Activated CD8-positive, alpha-beta memory T cell treated with anti-CD3 and anti-CD28 coated beads for 48 hours (primary cell): ENCODE measurements at places on chromosomes 7 and 10.

DNA sequence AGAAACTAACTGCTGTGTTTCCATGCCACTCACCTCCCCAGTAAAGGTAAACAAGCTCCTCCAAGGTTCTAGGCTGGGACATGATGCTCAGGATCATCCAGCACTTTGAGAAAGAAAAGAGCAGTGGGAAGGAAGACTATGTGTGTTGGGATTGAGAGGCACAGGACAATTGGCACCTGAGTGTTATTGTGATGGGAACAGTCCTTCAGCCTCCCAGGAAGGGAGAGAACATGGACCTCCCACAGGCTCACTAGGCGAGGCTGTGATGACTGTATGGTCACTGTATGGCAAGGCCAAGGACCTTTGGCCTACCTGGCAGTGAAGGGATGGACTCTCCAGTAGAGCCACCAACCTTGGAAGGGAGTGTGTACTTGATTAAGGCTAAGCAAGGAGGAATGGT, 123.2 kb upstream of the UNC5B start:
- no peak for DNase-seq

GRCh38 chr10:132681858-132682755, 103.8 kb downstream of the NKX6-2 start:
- no peak for DNase-seq

- no peak for DNase-seq
Observed at GRCh38 chr7:24702755-24703154, 54.5 kb downstream of the GSDME start.

- DNase-seq, result no peak
Observed at GRCh38 chr10:25675204-25675603, 258.8 kb upstream of the MYO3A start.

DNA sequence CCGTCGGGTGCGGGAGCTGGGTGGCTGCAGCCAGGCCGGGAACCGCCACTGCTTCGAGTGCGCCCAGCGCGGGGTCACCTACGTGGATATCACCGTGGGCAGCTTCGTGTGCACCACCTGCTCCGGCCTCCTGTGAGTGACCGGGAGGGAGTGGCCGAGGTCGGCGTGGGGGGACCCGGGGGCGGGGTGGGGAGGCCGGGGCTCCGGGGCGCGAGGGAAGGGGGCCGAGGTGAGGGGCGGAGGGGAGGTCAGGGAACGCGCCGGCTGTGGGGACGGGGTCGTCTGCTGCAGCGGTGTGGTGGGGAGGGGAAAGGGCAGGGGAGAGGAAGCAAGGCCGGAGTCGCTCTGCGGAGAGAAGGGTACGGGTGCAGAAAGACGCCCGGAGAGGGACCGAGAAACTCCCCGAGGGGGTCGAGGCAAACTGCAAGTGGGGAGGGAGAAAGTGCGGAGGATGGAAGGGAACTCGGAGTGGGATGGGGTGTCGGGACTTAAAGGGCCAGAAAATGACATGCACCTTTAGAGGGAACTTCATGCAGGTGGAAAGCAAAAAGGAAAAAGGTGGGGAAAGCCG, 518 bp downstream of the AGFG2 start:
- DNase-seq, result no peak

DNA sequence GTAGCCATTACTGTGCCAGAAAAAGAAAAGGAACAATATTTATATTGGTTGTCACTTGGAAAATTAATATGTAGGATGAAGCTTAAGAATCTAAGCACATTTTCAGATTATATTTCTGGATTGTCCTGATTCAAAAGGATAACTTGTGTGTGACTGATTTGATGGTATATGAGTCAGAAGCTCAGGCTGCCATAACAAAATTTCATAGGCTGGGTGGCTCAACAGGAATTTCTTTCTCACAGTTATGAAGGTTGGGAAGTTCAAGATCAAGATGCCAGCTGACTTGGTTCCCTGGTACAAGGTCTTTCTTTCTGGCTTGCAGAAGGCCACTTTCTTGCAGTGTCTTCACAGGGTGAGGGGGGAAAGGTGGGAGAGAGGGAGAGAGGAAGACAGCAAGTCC, 108.5 kb downstream of the ST7 start:
- DNase-seq, result no peak

GRCh38 chr7:151168787-151169162, 1.3 kb upstream of the GBX1 start:
- no peak for DNase-seq

GRCh38 chr10:113130014-113130641, 180.1 kb downstream of the TCF7L2 start:
- DNase-seq, result no peak

DNA sequence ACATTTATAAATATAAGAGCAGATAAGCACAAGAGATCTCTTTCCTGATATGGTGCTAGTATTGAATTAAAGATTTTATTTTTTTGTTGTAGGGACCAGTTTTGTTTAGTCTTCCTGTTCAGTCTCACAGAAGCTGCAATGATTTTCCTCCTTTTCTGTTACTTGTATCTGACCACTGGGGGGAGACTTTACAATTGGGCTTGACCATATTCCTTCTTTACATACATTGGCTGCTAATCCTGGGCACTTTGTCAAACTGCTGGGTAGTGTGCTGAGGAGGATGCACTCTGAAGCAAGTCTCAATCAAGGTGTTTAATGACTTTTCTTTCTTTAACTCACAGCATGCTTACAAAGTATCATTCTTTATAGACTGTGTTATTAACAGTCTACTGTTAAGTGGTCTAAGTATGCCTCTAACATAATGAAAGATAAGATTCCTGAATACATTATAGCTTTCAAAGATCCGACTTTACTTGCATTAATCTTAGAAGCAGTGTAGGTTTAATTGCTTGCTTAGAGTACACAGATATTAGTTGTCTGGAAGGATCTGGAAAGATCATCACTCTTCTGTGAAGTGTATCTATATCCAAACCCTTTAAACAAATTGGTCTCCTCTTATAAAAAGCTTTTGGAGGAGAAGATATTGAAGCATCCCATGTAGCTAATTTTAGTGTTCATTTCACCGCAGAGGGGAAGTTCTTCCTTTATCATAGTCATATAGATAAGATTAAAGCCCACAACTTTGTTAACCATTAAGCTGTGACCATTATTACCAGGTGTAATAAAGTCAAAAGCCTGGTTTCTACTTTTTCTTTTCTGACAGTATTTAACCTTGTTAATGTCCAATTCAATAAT, 3.1 kb downstream of the PALS2 start:
- no peak for DNase-seq

GRCh38 chr7:136687693-136688322, 180.6 kb upstream of the CHRM2 start:
- DNase-seq, result no peak
